ENCODE measurements at places on chromosomes 5 and 9.

GRCh38 chr5:54449923-54450322 lies 5.6 kb upstream of the HSPB3 start:
- DNase-seq: no peak

GRCh38 chr9:104575456-104575855 lies 6.5 kb downstream of the OR13C8 start:
- DNase-seq: no peak

DNA sequence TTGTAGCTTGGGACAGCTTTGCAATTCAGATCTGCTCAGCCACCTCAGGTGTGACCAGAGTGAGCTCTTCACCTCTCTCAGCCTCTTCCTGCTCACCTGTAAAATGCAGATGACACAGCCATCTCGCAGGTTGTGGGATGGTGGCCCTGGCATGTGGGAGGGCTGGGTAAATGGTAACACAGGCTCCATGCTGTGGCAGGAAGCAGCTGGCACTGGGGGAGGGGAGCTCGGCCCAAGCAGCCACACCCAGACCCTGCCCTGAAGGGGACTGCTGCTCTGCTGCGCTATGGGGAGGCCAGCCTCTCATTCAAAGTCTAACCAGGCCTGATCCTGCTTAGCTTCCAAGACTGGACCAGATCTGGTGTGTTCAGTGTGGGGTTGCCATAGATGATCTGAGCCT lies 24.1 kb downstream of the PHF2 start:
- DNase-seq: peak; percentile 50

DNA sequence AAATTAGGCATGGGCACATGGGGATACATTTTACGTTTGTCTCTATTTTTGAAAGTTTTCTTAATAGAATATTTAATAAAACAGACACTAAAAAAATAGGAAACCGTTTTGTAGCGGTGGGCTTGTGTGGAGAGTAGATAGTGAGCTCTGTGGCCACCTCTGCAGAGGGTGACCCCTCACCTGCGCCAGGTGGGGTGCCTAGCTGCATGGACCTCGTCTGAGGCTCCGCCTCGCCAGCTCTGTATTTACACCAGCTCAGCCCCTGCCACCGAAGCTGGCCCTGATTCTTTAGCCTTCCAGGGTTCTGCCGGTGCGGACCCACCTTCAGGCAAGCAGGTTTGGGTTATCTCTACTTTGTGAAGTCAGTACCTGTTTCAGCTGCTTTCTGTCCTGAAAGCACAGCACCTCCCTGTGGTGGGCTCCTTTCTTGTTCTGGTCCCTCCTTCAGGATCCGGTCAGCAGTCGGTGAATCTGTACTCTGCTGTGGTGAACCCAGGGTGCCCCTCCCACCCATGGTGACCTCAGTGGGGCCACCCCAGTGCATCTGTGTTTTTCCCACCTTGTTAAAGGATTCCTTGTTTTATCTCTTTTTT lies 105.2 kb upstream of the CACNA1B start:
- peak; percentile 51 for DNase-seq

GRCh38 chr5:138900281-138900965 lies 25.3 kb upstream of the LRRTM2 start:
- DNase-seq: no peak

- DNase-seq: peak; percentile 68
Observed at GRCh38 chr9:118482306-118482705, 778.1 kb downstream of the TLR4 start.

DNA sequence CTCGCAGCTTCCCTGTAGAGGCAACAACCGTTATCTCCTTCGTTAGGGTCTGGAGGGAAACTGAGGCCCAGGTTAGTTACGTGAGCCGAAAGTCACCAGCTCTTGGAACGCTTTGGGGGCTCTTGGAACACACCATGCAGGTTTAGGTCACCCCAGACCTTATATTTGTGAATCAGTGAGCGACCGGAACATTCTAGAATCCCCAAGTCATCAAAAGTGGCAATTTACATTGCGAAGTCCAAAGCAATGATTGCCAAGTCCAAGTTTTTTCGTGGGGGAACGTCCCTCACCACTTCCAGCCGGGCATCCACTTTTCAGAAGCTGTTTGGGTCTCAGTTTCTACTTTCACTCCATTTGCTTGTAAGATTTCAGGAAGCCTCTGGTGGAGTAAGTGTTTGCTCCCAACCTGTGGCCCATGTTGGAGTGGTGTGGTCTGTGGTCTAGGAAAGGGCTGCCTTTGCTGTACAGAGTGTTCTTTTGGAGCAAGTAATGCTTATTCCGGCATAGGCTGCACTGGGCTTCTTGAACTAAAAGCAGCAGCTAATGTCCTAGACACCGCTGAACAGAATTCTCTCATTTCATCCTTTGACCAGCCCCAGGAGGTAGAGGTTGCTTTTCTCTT lies 32.8 kb upstream of the SPRY4 start:
- DNase-seq: no peak

GRCh38 chr5:82911910-82912309 lies 165.3 kb downstream of the TMEM167A start:
- no peak for DNase-seq

DNA sequence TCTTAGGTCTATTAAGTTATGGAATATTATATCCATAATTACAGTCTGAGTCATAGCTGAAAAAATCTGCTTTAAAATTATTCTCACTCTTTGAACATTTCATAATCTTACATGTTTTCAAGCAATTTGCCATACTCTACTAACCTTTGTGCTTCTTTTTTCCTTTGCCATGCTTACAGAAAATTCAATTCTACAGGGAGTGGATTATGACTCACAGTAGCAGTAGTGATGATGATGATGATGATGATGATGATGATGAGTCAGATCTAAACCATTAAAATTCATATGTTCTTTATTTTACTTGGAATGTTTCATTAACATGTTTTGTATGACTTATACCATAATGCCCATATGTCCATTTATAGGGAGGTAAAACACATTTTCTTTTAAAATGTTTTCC lies 207.1 kb downstream of the VPS13A start:
- DNase-seq: no peak

- DNase-seq: no peak
Observed at GRCh38 chr9:124271660-124272059, 13.9 kb downstream of the NEK6 start.

GRCh38 chr5:96657068-96657467 lies 5.1 kb upstream of the CAST start:
- DNase-seq: no peak

- DNase-seq: no peak
Observed at GRCh38 chr5:78530342-78531096, 118.1 kb downstream of the LHFPL2 start.

GRCh38 chr5:107935645-107936044 lies 264.9 kb upstream of the EFNA5 start:
- DNase-seq: no peak

DNA sequence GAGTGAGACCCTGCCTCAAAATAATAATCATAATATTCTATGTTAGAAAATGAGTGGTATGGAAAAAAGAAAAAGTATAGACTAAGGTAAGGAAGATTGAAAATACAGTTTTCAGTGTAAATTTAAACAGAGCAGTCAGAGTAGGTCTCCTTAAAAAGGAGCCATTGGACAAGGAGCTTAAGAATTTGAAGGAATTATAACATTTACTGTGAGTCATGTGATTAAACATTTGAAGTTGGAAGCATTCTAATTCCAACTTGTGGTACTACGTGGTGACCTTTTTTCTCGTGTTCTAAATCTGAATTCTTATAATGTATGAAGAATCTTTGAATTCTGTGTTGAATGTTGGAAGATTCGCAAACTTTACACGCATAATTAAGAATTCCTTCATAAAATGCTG lies 39.3 kb upstream of the TMEM171 start:
- no peak for DNase-seq

DNA sequence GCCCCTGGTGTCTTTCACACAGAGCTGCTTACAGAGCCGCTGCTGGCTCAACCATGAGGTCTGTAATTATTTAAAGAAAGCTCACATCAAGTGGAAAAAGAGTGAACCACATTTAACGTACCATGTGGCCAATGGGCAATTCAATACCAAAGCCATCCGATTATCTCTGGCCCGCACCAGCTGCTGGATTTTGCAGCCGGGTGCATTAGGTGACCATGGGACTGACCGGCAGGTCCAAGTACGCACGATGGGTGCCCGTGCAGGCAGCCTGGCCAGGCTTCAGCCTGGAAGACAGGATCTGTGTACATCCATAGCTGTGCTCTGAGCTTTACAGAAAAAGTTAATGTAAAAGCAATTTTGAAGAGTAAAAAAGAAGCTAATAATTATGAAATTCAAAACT lies 20.5 kb downstream of the PPARGC1B start:
- no peak for DNase-seq

DNA sequence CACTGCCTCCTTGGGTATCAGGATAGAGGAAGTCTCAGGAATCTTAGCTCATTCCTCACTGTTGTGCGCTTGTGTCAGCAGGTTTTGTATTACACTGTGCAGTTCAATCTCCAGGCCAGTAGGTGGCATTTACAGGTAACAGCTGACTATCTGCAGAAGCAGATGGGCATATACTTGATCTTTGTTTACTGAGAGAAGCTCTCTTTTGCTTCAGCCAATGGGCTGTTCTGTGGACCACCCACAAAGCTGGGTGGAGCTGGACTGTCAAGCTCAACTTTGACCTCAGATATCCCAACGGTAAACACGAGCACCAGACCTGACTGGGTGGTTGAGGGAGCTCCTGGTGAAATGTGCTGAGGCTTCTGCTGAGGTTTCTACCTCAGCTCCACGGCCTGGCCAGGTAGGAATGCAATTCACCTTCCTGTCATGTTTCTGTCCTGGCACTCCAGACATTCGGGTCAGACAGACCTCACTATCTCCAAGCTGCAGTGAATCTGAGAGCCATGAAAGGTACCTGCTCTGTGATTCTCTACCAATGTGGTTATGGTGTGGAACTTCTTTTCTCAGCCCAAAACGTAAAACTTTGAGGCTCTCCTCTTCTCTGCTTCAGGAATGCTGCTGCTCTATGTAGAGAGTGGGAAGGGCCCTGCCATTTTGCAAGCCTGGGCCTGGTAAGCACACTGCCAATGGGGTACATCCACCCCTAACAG lies 167.9 kb upstream of the ACTBL2 start:
- DNase-seq: peak; percentile 89

DNA sequence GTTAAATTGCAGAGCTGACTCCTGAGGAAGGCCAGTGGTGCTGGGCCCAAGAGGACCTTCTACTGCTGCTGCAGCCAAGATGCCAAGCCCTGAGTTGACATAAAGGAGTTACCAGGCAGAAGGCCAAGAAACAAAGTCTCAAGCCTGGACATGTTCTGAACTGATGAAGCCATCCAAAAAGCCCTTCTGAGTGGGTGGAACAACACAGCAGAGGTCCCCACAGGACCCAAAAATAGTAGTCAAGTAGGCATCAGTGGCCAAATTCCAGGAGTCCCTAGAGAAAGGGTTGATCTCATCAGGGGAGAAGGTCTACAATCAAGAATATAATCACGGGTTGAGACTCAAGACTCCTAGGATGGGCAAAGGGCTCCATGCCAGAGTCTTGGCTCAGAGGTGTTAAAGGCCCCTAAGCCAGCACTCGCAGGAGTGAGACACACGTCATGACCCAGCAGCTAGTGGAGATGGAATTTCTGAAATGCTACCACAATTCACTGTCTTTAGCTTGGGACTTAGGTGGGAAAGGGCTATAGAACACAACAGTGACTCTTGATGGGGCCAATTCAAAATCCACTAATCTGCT lies 119.7 kb downstream of the FANCC start:
- no peak for DNase-seq

Data from ELF-1 (cell line).